T-helper 22 cell (primary cell): ENCODE measurements at places on chromosomes 5 and 9.

GRCh38 chr9:133716564-133717112 lies 21.5 kb downstream of the SARDH start:
- no peak for DNase-seq

- DNase-seq: no peak
Measured at GRCh38 chr5:17228821-17229291, 11.4 kb downstream of the BASP1 start.

GRCh38 chr9:134259708-134260107 lies 66.5 kb upstream of the RXRA start:
- no peak for DNase-seq

DNA sequence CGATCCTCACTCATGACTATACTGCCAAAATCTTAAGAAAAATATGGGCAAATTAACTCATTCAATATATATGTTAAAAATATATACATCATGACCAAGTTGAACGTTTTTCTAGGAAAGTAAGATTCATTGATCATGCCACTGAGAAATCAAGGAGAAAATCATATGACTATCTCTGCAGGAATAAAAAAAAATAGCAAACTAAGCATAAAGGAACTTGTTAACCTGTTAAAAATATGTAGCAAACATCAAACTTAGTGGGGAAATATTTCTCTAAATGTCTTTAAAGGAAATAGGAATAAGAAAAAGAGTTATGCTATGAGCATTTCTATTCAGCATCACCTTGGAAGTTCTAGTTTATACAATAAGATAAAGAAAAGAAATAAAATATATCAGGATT lies 302.4 kb downstream of the GLIS3 start:
- no peak for DNase-seq

GRCh38 chr9:137165250-137165836 lies 4.5 kb downstream of the LRRC26 start:
- DNase-seq: no peak
